ENCODE measurements at places on chromosomes 4 and X.

DNA sequence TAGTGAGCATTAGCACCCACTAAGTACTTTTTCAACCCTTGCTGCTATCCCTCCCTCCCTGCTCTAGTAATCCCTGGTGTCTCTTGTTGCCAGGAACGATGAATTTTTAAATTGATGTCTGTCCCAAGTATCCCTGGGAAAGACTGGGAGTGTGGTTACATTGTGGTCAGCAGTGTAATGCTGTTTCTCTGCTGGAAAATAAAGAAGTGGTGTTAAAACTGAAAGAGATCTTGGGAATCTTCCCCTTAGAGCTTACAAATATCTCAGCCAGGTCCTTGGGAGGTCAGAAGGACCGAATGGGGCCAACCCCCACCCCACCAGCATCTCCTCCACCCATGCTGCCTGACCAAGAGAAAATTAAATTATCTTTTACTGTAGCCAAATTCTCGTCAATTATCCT lies 174.5 kb upstream of the MXRA5 start:
- no peak for DNase-seq

DNA sequence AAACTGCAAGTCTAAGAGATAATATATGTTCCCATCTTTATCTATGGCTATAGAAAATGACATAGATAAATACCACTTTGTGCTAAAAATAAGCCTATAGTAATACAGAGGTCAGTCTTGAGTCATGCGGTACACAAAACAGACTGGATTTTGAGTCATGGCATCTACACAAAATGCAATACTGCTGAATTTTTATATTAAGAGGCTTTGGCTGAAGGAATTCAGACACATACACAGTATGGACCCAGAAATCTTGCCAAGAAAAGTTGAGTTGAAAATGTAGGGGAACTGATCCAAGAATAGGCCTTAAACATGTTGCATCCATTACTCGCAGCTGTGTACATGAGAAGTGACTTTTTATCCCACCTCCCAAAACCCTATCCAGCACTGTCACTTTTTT lies 184.4 kb downstream of the TENM3 start:
- DNase-seq, result no peak

- no peak for DNase-seq
Observed at GRCh38 chr4:188876881-188877280, 737.6 kb downstream of the TRIML1 start.

DNA sequence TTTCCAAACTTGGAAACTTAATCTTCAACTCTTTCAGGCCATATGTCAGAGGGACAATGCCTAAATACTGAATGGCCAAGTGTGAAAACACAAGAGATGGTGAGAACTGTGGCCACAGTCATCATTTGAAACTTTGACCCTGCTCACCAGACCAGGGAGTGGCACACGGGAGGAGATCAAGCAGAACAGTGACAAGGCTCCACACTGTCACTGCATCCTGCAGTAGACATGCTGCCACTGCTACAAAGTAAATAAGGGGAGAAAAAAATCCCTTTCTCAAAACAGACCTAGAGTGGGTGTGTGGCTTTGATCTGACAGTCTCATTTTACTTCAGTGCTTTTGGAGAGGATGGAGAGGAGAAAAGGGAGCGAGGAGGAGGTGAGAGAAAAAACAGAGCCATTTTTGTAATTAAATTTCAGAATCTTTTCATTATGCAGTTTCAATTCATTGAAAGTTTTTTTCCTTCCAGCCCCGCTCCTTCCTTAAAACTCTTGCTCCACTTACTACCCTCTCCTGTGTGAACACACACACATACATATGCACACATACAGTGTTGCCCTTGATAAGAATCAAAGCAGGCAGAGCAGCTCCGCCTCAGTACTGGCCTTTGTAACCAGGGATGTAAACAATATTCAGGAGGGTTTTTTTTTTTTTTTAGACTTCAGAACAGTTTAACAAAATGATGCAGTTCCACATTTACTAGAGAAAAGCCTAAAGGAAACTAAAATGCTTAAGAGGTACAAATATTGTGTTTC lies 34.4 kb downstream of the NEXMIF start:
- DNase-seq, result no peak

GRCh38 chr4:103097112-103097511 lies 2.5 kb downstream of the BDH2 start:
- DNase-seq, result no peak

DNA sequence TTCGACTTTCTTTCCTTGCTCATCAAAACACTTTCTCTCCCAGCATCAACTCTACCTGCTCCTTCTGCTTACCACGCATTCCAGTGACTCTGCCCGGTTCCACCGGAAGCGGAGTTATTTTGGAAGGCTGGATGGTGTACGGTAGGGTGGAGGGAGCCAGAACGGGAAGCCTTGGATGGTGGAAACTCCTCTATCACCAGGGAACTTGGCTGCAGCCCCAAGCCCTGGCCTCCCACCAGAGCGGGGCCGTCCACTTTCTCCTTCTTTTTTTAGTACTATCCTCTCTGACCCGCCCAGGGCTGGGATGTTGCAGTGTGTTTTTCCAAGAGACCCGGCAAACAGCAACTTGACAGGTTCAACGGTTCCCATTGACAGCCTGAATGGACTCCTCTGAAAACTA lies 27.6 kb downstream of the ADGRG2 start:
- no peak for DNase-seq

GRCh38 chr4:2318885-2319284 lies 57.0 kb upstream of the MXD4 start:
- DNase-seq, result no peak

DNA sequence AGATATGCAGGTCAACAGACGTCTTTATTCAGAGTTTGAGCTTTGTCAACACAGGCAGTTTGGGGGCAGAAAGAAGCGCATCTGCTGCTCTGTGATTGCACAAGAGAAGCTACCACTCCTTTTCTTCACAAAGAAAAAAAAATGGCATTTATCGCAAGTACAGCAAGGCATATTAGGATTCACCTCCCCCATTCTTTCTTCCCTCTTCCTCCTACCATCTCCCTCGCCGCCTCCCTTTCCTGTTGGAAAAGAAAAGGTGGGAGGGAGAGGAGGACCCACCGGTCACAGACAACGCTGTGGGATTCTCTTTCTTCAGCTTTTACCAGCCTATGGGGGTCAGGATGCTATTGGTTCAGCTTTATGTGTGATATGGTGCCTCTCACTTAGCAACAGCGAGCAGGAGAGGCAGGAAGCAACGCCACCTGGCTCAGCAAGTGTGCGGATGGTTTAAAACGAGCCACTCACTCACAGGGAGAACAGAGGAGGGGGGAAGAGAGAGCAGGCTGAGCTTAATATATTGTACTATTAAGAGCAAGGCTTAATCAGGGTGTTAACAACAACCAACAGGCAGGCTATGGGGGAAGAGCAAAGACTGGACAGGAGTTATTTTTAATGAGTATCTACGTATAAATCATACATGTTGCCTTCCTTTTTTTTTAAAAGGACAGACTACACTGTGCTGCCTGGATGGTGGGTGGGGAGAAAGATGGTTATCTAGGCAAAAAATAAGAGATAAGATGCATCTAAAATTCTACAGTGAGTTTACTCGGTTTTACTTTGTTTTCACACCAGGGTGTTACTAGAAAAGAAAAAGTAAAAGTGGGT lies 104.7 kb downstream of the MAML3 start:
- peak; percentile 79 for DNase-seq

- DNase-seq, result peak; percentile 39
Observed at GRCh38 chr4:36303426-36304137, 22.2 kb downstream of the DTHD1 start.

DNA sequence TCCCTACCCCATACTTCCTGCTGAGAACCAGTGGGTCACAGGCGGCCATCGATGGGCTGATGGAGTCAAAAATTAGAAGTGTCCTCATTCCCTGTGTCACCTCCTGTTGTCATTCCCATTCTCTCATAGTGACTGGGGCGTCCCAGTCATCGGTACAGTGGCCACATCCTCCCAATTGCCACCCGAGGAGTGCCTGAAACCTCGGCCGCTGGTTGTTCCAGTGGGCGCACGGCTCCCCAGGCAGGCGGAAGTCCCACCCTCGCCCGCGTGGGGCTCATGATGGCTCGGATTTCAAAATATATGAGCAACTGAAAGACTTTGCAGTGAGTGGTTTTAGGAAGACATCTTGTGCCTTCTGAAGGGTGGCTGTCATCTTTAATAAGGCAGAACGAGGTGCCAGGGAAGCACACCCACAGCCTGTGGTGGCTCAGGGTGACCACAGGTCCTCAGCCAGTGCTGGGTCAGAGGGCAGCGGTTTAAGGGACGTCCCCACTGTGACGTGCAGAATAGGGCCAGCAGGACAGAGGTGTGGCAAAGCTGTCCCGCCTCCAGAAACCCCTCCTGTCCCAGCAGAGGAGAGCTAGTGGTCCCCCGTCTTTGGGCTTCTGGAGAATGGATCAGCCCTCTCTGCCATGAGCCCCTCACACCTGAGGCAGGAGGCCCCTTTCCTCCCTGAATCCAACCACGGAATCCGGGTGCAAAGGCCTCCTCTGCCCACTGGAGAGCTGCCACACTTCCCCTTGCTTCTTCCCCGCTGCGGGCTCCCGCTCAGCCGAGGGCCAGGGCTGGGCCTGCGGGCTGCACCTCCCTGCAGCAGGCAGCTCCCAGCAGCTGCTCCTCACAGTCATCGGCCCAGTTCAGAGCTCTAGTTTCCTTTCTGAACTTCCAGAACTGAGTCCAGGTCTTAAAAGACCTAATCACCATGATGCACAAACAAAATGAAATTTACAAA lies 90.4 kb downstream of the ABLIM2 start:
- no peak for DNase-seq

GRCh38 chr4:27005501-27005900 lies 144.9 kb downstream of the STIM2 start:
- DNase-seq, result no peak

DNA sequence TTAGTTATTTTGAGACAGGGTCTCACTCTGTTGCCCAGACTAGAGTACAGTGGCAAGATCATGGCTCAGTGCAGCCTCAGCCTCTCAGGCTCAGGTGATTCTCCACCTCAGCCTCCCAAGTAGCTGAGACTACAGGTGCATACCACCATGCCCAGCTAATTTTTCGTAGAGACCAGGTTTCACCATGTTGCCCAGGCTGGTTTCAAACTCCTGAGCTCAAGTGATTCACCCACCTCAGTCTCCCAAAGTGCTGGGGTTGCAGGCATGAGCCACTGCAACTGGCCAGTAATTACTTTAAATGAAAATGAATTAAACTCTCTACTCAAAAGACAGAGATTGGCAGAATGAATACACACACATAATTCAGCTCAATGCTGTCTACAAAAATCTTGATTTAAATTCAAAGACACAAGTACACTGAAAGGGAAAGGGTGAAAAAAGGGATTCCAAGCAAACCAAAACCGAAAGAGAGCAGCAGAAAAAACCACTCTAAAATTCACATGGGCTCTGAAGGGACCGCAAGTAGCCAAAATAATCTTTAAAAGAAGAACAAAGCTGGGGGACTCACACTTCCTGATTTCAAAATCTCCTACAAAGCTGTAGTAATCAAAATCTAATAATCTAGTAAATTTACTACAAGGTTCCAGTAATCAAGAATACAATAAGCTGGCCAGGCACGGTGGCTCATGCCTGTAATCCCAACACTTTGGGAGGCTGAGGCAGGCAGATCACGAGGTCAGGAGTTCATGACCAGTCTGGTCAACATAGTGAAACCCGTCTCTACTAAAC lies 11.8 kb upstream of the SPON2 start:
- peak; percentile 55 for DNase-seq

GRCh38 chr4:48079972-48080391 lies 54.1 kb downstream of the TXK start:
- DNase-seq, result no peak

DNA sequence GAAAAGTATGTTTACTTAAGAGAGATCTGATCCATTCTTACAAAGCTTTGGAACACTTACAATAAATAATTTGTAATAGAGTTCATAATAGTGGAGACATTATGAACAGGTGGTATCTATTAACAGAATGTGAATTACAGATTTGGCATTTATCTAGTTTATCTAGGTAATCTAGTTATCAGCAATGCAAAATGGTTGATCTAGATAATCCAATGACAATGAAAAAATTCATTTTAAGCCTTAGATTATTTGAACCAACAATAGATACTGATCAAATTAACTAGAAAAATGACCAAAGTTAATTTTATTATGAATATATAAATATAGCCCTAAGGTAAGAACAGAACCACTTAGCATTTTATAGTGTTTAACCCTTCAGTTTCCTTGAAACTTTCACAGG lies 10.4 kb upstream of the NSUN7 start:
- DNase-seq, result no peak

DNA sequence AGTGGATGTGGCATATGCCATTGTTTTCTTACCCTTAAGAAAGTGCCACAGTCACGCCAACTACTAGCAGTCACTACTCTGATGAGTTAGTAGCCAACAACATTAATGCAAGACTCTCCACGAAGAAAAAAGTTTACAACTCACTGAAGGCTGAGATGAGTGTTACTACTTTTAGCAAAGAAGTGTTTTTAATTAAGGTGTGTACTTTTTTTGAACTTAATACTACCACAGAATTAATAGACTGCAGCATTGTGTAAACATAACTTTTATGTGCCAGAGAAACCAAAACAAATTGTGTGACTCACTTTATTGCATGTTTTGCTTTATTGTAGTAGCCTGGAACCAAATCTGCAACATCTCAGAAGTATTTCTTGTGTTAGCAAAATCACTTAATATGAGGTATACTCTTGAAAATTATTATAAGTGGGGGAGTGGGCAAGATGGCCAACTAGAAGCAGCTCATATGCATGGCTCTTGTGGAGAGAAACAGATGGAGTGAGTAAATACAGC lies 2.2 kb upstream of the UGT2B4 start:
- DNase-seq, result no peak

GRCh38 chr4:188780686-188781085 lies 641.4 kb downstream of the TRIML1 start:
- no peak for DNase-seq

- DNase-seq, result no peak
Observed at GRCh38 chr4:24831637-24832036, 36.3 kb downstream of the SOD3 start.

DNA sequence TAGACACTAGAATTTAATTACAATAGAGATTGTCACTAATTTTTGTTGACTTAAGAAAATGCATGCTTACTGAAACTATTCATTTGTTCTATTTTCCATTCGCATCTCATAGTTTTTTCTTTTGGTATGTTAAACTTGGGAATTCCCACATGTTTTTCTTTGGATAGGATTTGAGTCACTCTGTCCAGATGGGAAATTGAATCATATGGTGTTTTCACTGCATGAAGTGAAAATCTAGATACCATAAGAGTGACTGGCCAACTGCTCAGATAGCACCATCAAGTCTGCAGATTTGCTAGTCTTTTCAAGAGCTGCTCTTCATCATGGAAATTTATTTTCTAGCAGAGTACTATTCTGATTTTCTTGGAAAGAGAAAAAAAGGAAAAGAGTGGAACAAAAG lies 172.6 kb downstream of the FAM47B start:
- DNase-seq, result no peak

- no peak for DNase-seq
Observed at GRCh38 chr4:38534344-38535045, 129.5 kb upstream of the KLF3 start.

- no peak for DNase-seq
Observed at GRCh38 chr4:156545003-156545785, 426.4 kb downstream of the PDGFC start.

- no peak for DNase-seq
Observed at GRCh38 chrX:126985981-126986380, 166.5 kb downstream of the PRR32 start.
